ENCODE measurements at places on chromosomes 5 and 9. TPM values are rescaled to one million over a fixed set of nuclear protein-coding genes. Genes with fewer than 3 reads are reported as not detected.

PBX3 gene
- 14.2 TPM for total RNA-seq

PRDM9 gene
- not detected for total RNA-seq

PCDHGA2 gene
- total RNA-seq: 0.39 TPM

CDK5RAP2 gene
- 34.7 TPM for total RNA-seq

ORM2 gene
- not detected for total RNA-seq

ZDHHC12 gene
- 54.7 TPM for total RNA-seq

PALM2AKAP2 gene
- 11.9 TPM for total RNA-seq

ALDH1A1 gene
- total RNA-seq: 0.13 TPM

GLRA1 gene
- total RNA-seq: not detected

SYK gene
- 0.16 TPM for total RNA-seq

FAM120A gene
- total RNA-seq: 62.8 TPM

TRIO gene
- 61.3 TPM for total RNA-seq

CDH9 gene
- 0.13 TPM for total RNA-seq

NTNG2 gene
- 1.3 TPM for total RNA-seq

GABRA1 gene
- not detected for total RNA-seq

GTF3C5 gene
- 62.1 TPM for total RNA-seq

BTNL3 gene
- total RNA-seq: not detected

FCN1 gene
- not detected for total RNA-seq

PCDHB10 gene
- total RNA-seq: 0.13 TPM

Data from epithelial cell of alveolus of lung (primary cell).